ENCODE measurements at places on chromosomes 13 and 19. TPM values are rescaled to one million over a fixed set of nuclear protein-coding genes. Genes with fewer than 3 reads are reported as not detected.

Gene ZNF442
- total RNA-seq = 11.1 TPM

Gene SH2D3A
- total RNA-seq = 0.68 TPM

Gene TRPM4
- total RNA-seq = 65.9 TPM

Gene IL4I1
- total RNA-seq = 2.2 TPM

Gene ZNF724
- 0.27 TPM for total RNA-seq

Gene CD79A
- not detected for total RNA-seq

Gene CERS1
- total RNA-seq = 1.7 TPM

Gene VSTM2B
- total RNA-seq = not detected

Gene TNFSF13B
- 11.2 TPM for total RNA-seq

Gene FOSB
- 587 TPM for total RNA-seq

Gene SIGLEC10
- 13.3 TPM for total RNA-seq

- DNase-seq = no peak
Measured at GRCh38 chr13:78714717-78715116, 55.8 kb upstream of the OBI1 start.

GRCh38 chr19:45484273-45484945, 12.4 kb downstream of the RTN2 start:
- no peak for DNase-seq

GRCh38 chr13:53285896-53286430, 257.4 kb downstream of the OLFM4 start:
- DNase-seq = no peak

- DNase-seq = no peak
Measured at GRCh38 chr13:30923418-30923817, 9.0 kb upstream of the TEX26 start.

GRCh38 chr13:114151565-114152284, 19.3 kb upstream of the RASA3 start:
- no peak for DNase-seq

- no peak for DNase-seq
Measured at GRCh38 chr13:61276401-61276800, 139.2 kb downstream of the PCDH20 start.

DNA sequence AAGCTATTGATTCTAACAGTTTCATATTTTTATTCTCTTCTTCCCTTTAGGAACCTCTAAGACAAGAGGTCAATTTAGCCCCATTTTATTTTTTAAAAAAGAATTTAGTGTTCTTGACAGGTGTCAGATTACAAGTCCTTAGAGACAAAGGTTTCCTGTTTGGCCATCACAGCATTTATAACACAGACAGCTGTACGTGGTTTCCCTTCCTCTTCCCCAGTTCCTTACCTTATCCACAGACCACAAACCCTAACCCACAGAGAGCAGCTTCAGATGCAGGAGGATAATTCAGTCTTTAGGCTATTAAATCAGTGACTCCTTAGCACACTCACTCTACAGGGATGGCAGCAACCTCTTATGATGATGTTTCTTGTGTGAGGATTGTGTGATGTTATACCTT, 1210.1 kb downstream of the DIAPH3 start:
- no peak for DNase-seq

GRCh38 chr19:38294090-38294489, 10.0 kb upstream of the C19orf33 start:
- no peak for DNase-seq

DNA sequence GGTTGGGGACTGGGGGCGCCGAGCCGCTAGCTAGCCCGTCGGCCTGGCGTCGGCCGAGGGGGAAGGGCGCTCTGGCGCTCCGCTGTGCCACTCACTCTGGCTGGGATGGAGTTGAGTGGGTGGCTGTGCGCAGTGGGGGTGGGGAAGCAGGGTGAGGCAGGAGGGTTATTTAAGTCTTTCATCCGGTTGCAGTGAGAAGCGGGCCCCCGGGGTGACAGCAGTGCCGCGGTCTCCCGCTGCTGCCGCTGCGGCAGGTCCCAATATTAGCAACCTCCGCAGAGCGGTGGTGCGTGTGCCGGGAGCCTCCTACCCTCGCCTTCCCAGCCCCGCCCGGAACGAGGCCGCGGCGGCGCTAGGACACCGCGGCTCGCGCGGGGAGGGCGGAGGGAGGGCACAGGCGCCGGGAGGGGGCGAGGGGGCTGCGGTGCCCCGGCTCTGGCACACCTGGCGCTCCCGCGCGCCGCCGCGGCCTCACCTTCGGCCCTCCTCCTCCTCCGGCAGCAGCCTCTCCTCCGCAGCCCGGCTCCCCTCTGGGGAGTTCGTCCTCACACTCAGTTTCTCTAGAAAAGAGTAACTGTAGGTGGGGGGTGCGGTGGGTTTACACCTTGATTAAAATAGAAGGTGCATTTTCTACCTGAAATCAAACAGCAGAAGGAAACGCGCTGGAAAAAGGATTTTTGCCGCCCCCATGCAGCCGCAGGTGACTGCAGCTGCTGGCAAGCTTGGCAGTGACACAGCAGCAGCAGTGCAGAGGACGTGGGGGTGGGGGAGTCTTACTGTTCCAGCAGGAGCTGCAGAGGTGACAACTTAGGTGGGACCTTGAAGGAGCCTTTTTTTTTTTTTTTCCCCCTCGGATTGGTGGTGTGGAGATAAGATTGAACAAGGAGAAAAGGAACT, 4.5 kb downstream of the FGF9 start:
- no peak for DNase-seq

GRCh38 chr19:43623889-43624670, 4.7 kb upstream of the ZNF428 start:
- DNase-seq = no peak

GRCh38 chr19:17931532-17932191, 1.2 kb upstream of the CCDC124 start:
- no peak for DNase-seq

GRCh38 chr19:16094360-16095070, 17.2 kb upstream of the RAB8A start:
- DNase-seq = no peak

DNA sequence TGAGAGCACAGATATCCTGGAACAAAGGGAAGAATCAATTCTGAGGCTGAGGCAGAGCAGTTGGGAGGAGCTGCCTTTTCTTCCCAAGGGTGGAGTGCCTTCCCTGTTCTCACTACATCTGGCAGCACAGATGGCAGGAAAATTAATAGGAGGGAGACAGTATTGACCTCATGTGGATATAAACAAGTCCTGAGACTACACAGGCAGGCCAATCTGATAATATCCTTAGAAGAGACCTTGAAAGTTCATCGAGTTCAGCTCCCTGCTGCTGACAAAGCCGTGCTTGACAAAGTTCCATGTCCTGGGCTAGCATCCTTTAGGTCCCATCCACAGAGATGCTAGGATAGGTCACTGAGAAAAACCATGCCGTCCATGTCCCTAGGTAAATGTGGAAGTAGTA, 1451.5 kb downstream of the EFNB2 start:
- no peak for DNase-seq

DNA sequence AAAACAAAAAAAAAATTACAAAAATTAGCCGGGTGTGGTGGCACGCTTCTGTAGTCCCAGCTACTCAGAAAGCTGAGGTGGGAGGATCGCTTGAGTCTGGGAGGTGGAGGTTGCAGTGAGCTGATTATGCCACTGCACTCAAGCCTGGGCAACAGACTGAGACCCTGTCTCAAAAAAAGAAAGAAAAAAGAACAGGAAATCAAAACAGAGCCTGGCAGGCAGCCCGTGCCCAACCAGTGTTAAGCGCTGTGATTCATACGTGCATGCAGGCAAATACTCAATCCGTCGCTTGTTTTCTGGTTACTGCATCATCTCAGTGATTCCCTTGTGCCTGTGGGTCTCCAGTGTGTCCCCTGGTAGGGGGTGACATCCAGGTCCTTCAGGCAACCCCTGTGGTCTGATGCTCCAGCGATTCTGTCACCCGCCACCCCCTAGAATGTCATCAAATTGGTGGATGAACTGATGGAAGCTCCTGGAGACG, 18.1 kb downstream of the DDX39A start:
- DNase-seq = no peak

- DNase-seq = no peak
Measured at GRCh38 chr19:9883231-9883758, 48.2 kb downstream of the PIN1 start.

DNA sequence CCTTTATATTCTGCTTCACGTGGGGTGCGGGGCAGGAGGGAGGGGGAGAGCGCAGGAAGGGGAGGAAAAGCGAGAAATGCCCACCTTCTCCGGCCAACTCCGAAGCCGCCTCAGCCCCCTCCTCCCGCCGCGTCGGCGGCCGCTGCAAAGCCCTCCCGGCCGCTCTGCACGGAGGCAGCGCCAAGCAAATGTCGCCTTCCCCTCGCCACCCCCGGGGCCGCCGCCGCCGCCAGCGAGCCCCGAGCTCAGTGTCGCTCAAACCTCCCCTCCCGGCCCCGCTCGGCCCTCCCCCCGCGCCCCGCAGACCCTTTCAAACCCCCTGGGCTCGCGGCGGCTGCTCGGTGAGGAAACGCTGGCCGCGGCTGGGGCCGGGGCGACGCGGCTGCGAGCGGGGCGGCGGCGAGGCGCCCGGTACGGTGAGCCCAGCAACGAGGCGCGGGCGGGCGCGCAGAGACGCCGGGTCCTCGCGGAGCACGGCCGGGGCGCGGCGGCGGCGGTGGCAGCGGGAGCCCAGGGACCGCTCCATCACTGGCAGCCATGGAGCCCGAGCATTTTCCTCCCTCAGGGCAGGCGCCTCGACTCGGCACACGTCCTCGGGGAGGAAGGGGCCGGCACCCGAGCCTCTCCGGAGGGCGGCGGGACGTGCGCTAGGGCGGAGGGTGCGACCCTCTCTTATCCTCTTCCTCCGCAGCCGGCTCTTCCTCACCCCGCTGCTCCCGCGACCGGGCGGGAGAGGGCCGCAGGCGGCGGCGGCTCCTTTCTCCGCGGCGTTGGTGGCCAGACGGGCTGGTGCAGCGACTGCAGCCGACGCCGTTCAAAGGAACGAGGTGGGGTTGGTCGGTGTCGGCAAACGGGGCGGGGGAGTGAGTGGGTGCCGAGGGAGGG, 463 bp upstream of the TSC22D1 start:
- peak; percentile 24 for DNase-seq

- DNase-seq = no peak
Measured at GRCh38 chr19:17847538-17848366, at the start of gene JAK3. Gene JAK3 (minus strand): TSS chr19:17847982. CDS start chr19:17844417, 3,565 bp downstream.

DNA sequence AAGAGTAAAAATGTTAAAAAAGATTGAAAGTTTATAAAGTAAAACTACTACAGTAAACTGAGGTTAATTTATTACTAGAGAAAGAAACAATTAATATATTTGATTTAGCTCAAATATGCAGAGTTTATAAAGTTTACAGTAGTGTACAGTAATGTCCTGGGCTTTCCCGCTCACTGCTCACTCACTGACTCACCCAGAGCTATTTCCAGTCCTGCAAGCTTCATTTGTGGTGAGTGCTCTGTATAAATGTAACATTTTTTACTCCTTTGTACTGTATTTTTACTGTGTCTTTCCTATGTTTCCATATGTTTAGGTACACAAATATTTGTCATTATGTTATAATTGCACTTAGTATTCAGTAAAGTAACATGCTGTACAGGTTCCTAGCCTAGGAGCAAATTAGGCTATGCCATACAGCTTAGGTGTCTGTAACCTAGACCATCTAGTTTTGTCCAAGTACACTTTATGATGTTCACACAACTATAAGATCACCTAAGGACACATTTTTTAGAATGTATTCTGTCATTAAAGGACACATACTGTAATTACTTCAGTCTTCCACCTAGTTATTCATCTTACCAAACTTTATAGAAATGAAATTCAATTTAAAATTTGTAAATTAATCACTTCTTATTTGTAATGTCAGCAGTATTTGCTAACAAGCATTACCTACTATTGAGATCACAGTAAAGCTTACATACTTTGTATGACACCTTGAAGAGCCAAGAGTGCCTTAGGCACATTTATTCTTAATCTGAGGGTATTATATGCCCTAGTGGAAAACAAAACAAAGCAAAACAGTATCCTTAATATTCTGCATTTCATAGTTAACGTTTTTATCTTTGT, 683.4 kb downstream of the PCDH9 start:
- no peak for DNase-seq

- no peak for DNase-seq
Measured at GRCh38 chr13:55937180-55937579, 1203.5 kb upstream of the PRR20A start.

- DNase-seq = no peak
Measured at GRCh38 chr13:103671547-103671946, 605.3 kb upstream of the SLC10A2 start.

GRCh38 chr13:46170687-46171086, 11.3 kb downstream of the LCP1 start:
- DNase-seq = no peak

DNA sequence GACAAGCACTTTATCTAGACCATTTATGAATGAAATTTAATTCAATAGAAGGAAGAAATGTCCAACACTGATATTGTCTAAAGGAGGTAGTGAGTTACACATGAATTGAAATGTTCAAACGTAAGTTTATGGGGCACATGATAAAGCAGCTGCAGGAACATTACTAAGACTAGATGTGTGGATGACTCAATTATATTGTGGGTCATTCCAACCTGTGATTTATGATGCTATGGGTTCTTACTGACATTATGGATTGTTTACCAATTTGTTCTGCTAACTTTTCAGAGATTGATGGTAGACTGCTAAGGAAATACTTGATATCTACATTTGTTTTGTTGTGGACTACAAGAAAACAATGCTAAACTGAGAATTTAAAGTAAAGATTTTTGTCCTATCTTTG, 56.1 kb upstream of the ATXN8OS start:
- no peak for DNase-seq

GRCh38 chr13:93709506-93710244, 483.1 kb downstream of the GPC6 start:
- no peak for DNase-seq

DNA sequence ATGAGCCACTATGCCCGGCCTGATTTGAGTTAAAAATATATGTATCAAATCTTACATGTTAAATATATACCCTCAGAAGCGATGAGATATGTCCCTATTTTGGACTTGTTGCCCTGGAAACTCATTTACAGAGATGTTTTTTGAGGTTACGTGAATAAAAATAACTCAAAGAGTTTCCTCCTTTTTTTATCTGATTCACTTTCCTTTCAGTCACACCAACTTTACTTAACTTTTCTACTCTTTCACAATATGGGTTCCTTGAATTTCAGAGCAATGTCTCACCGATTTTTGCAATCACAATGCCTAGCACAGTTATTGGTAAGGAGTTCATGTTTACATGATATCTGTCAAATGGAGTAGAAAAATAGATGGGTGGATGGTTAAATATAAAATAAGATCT, 2.3 kb downstream of the OR7C2 start:
- DNase-seq = no peak

Measured in thoracic aorta (tissue), 2 donors.